Tracheal epithelial cell (primary cell): ENCODE measurements at places on chromosomes 2 and 18. TPM values are rescaled to one million over a fixed set of nuclear protein-coding genes. Genes with fewer than 3 reads are reported as not detected.

The LGALSL gene
- total RNA-seq, result 13.0 and 14.0 TPM in 2 replicates

The FAM237A gene
- total RNA-seq, result not detected in 2 replicates

The DYNAP gene
- not detected in 2 replicates for total RNA-seq

The SCN7A gene
- total RNA-seq, result under 0.01 TPM in 1 of 2 replicates, not detected in the other

The MROH2A gene
- total RNA-seq, result not detected in 2 replicates

The LIMS4 gene
- not detected in 2 replicates for total RNA-seq

The VWC2L gene
- total RNA-seq, result not detected in 2 replicates

The ANKRD29 gene
- total RNA-seq, result 4.8 and 14.1 TPM in 2 replicates

The MARS2 gene
- 7.0 and 12.8 TPM in 2 replicates for total RNA-seq

The SLC38A11 gene
- not detected in 2 replicates for total RNA-seq

The FOXD4L1 gene
- under 0.01 TPM in 2 replicates for total RNA-seq

The L3MBTL4 gene
- total RNA-seq, result 0.21 and 1.9 TPM in 2 replicates

The GFPT1 gene
- total RNA-seq, result 62.4 and 83.1 TPM in 2 replicates

The CNTNAP5 gene
- not detected in 2 replicates for total RNA-seq

The ZNF385B gene
- total RNA-seq, result not detected in 2 replicates

The CTNNA2 gene
- total RNA-seq, result not detected in 2 replicates

The TEKT4 gene
- total RNA-seq, result not detected in 2 replicates

The KLHL30 gene
- total RNA-seq, result 0.72 and 0.85 TPM in 2 replicates

The SAG gene
- total RNA-seq, result under 0.01 TPM in 1 of 2 replicates, not detected in the other

The SLC9A4 gene
- total RNA-seq, result 2.7 TPM in 1 of 2 replicates, not detected in the other

The IL36G gene
- 0.43 and 41.4 TPM in 2 replicates for total RNA-seq

The ICOS gene
- not detected in 2 replicates for total RNA-seq

The NPPC gene
- 0.24 TPM in 1 of 2 replicates, not detected in the other for total RNA-seq

The AOX1 gene
- 4.7 and 15.7 TPM in 2 replicates for total RNA-seq

The IL1B gene
- total RNA-seq, result 31.8 and 169 TPM in 2 replicates

The ZBTB7C gene
- under 0.01 and 0.72 TPM in 2 replicates for total RNA-seq

The ATG16L1 gene
- total RNA-seq, result 30.3 and 55.7 TPM in 2 replicates

The ASNSD1 gene
- total RNA-seq, result 38.2 and 46.5 TPM in 2 replicates

The GAL3ST2 gene
- not detected in 2 replicates for total RNA-seq

The SP100 gene
- 29.4 and 35.8 TPM in 2 replicates for total RNA-seq

The GALNT14 gene
- total RNA-seq, result 12.8 and 28.2 TPM in 2 replicates

The AFF3 gene
- under 0.01 TPM in 1 of 2 replicates, not detected in the other for total RNA-seq

The UGT1A6 gene
- total RNA-seq, result 23.2 and 60.5 TPM in 2 replicates

The RAB27B gene
- 33.5 and 97.4 TPM in 2 replicates for total RNA-seq

The FOXI3 gene
- not detected in 2 replicates for total RNA-seq

The HS6ST1 gene
- total RNA-seq, result 18.8 and 33.9 TPM in 2 replicates

The EGR4 gene
- total RNA-seq, result not detected in 2 replicates

The ITPRIPL1 gene
- total RNA-seq, result 1.9 and 3.6 TPM in 2 replicates

The COPS9 gene
- total RNA-seq, result 25.4 and 36.1 TPM in 2 replicates

The FAM110C gene
- total RNA-seq, result 12.6 and 21.4 TPM in 2 replicates

The MEIS1 gene
- 8.9 and 26.4 TPM in 2 replicates for total RNA-seq

The SULT1C4 gene
- 4.8 TPM in 1 of 2 replicates, not detected in the other for total RNA-seq

The POMC gene
- total RNA-seq, result 0.72 TPM in 1 of 2 replicates, not detected in the other

The AQP12A gene
- not detected in 2 replicates for total RNA-seq

The ZNF521 gene
- 0.72 TPM in 1 of 2 replicates, not detected in the other for total RNA-seq

The MOB4 gene
- total RNA-seq, result 23.9 and 28.4 TPM in 2 replicates

The STK16 gene
- 25.5 and 36.0 TPM in 2 replicates for total RNA-seq

The OTOS gene
- not detected in 2 replicates for total RNA-seq

The SATB2 gene
- total RNA-seq, result 1.3 and 1.7 TPM in 2 replicates

The POTEI gene
- total RNA-seq, result not detected in 2 replicates
